ENCODE measurements at places on chromosomes 7 and 10.

DNA sequence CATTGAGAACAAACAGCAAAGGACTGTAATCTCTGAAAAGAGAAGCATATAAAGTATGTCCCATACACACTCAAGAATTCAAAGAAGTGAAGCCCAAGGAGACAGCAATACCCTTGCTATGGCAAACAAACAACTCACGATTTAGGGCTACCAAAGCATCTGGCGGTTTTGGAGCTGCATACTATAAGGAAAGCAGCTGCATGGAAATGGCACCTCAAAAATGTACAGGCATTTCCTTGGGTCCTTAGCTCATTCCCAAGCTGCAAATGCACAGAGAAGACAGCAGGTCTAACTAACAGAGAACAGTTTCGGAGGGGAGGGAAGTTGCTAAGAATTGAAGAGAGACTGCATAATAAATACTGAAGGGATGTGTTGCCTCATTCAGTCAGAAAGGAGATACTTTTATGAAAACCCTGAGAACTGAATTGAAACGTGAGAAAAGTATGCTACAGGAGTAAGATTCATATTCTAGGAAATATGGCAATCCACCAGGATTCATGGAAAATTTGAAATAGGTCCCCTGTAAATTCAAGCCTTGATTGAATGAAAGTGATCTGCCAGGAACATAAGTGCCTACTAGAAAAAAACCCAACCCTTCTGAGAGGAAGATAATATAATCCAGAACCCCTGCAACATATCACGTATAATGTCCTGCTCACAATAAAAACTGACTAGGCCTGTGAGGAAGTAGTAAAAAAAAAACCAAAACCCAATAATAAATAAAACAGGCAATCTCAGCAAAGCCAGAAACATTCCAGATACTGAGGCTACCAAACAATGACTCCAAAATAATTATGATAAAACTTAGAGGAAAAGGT is 36.4 kb downstream of the CUBN start:
- no peaks in the 10 kb centered on the region for H3K36me3 ChIP-seq
- no peak for DNase-seq
- H3K4me3 ChIP-seq = no peak overlapping the region
- H3K27ac ChIP-seq = no peak overlapping the region
- H3K4me1 ChIP-seq = no peaks in the 10 kb centered on the region

DNA sequence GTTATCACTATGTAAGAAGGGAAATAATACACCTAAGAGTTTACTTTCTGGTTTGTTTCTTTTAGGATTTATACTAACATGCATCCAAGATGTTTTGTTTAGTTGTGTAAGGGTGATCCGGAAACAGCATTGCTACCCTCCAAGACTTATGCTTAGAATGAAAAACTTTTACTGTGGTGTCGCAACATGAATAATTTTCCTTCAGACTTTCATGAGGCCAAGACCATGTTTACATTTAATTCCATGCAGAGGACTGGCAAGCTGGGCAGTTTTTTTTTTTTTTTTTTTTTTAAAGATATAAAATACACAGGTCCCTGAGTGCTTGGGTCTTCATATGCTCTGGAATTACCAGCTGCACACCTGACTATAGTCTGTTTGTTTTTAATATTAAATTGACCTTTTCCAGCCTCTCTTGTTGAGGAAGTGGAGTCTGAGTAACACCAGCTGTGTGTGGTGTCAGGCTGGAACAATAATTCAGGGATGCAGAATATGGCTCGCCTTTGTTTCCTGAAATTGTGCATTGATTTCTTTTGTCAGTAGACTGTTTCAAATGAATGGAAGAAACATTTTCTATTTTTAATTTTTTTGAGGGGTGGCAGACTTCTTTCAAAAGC is 81.7 kb downstream of the ST7 start:
- H3K27ac ChIP-seq = no peak overlapping the region
- H3K36me3 ChIP-seq = no peaks in the 10 kb centered on the region
- no peak for DNase-seq
- no peak overlapping the region for H3K4me3 ChIP-seq
- H3K27me3 ChIP-seq = no peaks in the 10 kb centered on the region
- peaks cover 6% of the 10 kb centered on the region for H3K4me1 ChIP-seq

GRCh38 chr10:15879058-15879457 is 18.8 kb upstream of the MINDY3 start:
- H3K36me3 ChIP-seq = no peaks in the 10 kb centered on the region
- no peak overlapping the region for H3K4me3 ChIP-seq
- H3K27ac ChIP-seq = no peak overlapping the region
- H3K4me1 ChIP-seq = no peaks in the 10 kb centered on the region

DNA sequence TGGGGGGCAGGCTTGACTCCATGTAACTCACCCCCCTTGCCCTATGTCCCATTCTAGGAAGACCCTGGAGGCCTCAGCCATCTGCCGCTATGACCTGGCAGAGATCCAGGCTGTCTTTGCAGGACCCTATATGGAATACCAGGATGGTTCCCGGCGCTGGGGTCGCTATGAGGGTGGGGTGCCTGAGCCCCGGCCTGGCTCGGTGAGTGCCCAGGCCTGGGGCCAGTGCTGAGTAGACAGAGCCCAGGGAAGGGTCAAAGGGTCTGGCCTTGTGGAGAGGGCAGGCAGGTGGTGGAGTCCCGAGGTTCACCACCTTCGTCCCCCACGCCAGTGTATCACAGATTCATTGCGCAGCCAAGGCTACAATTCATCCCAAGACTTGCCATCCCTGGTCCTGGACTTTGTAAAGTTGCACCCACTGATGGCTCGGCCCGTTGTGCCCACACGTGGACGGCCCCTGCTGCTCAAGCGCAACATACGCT is 7.5 kb downstream of the MRPL43 start:
- H3K4me1 ChIP-seq = no peaks in the 10 kb centered on the region
- no peaks in the 10 kb centered on the region for H3K27me3 ChIP-seq
- no peak overlapping the region for H3K27ac ChIP-seq
- H3K36me3 ChIP-seq = peaks cover 53% of the 10 kb centered on the region

DNA sequence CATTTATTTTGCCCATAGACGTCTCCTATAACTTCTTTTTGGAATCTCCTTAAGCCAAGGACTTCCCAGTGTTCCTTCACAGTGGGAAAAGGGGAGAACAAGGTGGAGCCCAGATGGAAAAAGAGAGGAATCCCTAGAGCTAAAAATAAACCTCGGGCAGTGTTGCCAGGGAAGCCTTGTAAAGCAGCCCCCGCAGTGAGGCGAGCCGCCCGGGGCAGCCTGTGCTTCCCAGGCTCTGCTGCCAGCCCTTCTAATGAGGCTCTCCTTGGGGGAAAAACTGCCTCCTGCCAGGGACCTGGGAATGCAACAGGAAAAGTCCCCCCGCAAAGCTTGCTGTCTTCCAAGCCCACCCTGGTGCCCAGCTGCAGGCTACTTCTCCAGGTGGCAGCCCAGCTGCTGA is 71.7 kb downstream of the SH3PXD2A start:
- DNase-seq = no peak
- no peak overlapping the region for H3K27ac ChIP-seq
- H3K36me3 ChIP-seq = no peaks in the 10 kb centered on the region
- no peaks in the 10 kb centered on the region for H3K27me3 ChIP-seq
- peaks cover 17% of the 10 kb centered on the region for H3K4me1 ChIP-seq

DNA sequence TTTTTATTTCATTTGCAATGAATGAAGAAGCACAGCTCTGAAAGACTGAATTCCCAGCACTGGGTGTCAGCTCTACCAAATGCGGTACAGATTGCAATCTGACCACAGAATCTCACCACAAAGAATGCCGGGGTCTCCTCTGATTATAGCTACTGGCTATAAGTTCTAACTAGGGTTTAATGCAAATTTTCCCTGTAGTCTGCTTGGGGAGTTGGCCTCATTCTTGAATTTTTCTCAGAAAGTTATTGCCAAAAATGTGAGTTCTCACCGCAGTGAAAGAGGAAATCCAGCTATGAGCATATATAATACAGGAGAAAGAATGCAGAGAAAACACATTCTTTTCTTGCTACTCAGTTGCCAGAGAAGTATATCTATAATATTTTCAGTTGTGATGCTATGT is 1255.7 kb upstream of the LRRTM3 start:
- H3K4me3 ChIP-seq = no peak overlapping the region
- H3K4me1 ChIP-seq = no peaks in the 10 kb centered on the region
- H3K27me3 ChIP-seq = no peaks in the 10 kb centered on the region
- no peaks in the 10 kb centered on the region for H3K36me3 ChIP-seq
- DNase-seq = no peak
- H3K27ac ChIP-seq = no peak overlapping the region
